ENCODE measurements at places on chromosomes 6 and 20.

DNA sequence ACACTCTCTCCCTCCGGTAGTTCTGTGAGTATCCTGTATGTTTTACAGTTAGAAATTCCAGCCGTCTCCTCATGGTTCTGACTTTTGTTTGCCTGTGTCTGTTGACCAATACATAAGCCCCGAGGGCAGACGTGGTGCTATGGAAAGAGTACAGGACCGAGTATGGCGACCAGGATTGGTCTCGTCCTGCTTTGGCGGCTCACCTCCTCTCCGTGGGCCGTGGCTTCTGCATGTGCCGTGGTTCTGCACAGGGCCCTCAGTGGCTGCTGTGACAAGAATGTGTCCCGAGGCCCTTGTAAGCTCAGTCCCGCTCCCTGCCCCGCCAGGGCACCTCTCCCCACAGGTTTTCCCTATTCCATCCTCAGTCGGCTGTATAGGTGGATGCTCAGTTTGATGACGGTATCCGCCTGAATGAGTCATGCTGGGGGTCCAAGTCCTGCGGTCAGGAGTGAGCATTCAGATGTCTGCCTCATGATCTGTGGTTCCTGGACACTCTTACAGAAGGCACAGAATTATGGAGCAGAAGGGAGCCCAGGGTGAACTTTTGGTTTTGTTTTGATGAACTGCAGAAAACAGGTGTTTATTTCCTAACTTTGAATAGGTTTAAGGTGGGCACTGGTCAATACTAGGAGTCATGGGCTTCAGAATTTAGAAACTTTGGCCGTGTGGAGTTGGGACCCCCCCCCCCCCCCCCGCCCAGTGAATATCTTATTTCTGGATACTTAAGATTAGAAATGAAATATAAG lies 1.2 kb downstream of the ARFGAP1 start:
- DNase-seq, result no peak

DNA sequence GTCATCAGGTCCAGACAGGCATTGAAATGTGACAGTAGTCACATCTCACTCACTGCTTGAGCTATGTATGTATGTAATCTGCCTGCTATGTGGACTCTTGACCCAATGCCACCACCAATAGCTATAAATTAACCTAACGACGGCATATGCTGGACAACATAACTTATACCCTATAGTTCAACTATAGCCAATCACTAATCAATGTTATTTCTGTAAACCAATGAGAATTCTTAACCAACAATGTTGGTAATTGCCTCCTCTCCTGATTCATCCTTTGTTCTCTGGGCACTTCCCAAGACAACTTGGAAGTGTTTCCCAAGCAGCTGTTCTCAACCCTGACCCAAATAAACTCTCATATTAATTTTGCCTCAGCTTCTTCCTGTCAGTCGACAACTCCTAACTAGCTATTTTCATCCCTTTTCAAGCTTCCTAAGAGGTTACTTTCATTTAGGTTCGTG lies 24.1 kb upstream of the SERPINB1 start:
- DNase-seq, result no peak

DNA sequence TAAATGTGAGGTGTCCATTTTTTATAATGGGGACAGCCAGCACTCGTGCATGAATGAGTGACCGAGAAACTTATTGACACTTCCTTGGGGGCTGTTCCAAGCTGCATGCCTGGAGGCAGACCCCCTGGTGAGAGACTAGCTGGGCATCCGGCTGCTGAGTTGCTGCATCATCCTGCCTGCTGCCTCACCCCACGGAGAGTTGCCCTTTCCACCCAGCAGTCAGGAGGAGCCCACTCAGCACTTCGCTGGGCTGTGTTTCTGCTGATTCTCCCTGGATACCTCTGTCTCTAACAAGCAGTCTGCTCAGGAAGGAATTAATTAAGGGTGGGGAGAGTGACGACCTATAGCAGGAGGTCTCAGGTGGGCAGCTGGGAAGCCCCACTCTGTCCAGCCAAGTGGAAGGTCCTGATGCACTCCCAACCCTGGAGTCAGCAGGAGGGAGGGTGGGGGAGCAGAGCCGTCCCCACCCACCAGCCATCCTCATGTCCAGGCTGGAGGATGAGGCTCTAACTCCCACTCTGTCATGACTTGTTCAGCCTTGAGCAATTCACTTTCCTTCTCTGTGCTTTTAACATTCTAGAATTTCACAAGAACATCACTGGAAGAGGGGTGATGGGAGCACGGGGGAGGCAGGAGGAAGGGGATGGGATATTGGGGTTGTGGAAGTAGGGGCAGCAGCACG lies 177.3 kb downstream of the LRFN2 start:
- no peak for DNase-seq

DNA sequence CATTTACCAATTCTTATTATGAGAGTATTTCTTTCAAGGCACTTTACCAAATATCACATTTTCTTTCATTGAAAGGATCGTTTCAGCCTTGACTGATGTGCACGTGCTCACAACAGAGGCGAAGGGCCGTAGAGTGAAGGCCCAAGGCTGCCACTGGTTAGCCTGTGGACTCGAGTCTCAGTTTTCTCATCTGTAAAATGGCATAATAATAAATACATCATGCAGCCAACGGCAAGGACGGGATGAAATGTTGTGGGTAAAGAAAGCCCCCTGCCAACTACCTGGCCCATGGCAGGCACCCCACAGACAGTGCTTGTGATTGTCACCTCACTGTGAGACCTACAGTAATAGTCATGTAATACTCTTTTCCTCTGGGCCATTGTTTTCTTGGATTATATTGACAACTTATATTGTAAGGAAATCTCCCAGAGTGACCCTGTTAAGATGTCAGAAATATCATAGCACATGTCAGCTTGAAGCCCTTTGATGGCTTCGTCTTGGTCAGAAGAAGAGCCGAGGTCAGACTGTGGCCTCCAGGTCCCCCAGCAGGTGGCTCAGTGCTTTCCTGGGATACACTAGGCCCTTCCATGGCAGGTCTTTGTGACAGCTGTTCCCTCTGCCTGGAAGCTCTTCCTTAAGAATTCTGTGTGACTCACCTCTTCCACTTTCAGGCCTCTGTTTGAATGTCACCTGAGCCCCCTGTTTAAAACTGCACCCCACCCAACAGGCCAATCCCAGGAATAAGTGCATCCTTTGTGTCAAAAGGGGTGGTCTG lies 36.3 kb downstream of the FAM50B start:
- no peak for DNase-seq

DNA sequence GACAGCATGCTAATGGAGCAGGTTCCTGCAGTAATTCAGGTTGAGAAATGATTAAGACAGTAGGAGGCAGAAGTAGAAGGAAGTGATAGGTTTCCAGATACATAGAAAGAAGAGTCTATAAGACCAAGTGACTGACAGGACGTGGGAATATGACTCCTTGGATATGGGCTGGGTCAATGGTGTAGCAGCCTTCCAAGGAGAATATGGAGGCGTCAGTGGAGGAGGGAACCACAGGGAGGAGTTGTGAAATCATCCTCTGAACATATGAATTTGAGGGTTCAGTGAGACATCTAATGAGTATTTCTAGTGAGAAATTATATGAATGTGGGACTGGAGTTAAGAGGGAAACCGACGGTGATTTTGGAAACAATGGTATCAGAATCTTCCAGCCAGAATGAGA lies 43.3 kb downstream of the NUDT3 start:
- DNase-seq, result no peak

DNA sequence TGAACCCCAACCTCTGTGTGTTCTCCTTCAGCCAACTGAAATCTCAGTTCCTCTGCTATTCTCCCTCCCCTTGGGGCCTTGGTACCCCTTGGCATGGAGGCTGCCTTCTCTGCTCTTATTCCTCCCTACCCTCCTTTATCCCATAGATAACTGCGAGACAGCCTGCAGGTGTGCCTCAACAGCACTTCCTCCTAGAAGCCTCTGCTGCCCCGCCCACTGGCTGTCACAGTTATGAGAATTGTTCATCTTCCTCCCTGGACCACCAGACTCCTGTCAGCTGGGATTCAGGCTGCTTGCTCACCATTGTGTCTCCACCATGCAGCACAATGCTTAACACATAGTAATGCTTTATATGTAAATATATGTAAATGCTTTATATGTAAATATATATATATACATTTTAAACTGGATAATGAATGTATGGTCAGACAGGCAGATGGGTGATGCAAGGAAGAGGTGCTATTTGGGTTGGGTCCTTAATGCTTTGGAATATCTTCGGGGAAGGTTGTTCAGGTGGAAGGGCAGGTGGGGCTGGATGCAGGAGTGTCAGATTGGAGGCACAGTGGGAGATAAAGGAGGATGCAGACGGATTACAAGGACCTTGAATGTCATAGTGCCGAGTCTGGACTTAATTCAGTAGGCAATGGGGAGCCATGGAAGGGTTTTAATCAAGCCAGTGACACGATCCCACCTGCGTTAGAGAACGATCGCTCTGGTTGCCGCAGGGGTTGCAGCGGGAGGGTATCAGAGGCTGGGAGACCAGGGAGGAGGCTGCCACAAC lies 4.9 kb downstream of the CDH22 start:
- DNase-seq, result no peak

- DNase-seq, result no peak
Measured at GRCh38 chr6:141359953-141360352, 772.8 kb upstream of the GJE1 start.

- DNase-seq, result no peak
Measured at GRCh38 chr20:10625641-10626040, 48.2 kb downstream of the JAG1 start.

DNA sequence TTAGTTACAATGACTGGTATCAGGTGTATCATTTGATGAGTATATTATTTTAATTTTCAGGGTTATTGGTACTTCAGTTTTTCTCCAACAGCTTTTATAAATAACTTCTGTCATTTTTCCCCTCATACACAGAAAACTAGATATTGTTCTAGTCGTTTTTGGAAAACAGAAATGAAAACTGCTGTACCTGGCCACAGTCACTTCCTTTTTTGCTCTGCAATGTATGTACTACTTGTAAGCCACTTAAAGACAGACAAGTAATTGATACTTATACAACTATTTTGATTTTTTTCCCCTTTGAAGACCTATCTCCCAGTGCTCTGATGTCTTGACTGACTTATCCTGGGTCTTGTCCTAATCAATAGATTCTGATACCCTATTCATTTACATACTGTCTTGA lies 218.6 kb upstream of the RUNX2 start:
- DNase-seq, result no peak

DNA sequence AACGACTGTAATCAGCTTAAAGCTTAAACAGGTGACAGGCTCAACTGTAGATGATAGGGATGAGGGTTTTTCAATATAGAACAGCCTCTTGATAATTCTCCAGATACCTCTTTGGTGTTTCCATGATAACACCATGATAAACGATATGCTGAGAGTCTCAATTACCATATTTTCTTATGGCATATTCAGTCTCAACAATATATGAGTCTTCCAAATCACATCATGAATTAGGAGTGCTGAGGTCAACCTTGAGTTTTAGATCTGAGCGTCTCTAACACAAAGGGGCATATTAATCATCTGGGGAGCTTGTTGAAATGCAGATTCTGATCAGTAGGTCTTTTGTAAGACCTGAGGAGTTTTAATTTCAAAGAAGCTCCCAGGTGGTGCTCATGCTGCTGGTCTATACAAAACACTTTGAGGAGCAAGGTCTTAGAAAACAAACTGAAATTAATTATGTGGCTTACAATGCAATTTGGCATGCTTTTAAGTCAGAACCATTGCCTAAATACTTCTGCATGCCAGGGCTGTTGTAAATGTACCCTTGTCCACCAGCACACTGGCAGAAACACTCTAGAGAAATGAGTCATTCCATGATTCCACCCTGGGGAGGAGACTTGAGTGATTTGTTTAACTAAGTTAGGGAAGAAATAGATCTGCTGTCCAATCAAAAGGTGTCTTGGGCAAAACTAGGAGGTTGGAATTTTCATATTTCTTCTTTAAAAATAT lies 49.6 kb downstream of the PTCHD4 start:
- DNase-seq, result no peak

DNA sequence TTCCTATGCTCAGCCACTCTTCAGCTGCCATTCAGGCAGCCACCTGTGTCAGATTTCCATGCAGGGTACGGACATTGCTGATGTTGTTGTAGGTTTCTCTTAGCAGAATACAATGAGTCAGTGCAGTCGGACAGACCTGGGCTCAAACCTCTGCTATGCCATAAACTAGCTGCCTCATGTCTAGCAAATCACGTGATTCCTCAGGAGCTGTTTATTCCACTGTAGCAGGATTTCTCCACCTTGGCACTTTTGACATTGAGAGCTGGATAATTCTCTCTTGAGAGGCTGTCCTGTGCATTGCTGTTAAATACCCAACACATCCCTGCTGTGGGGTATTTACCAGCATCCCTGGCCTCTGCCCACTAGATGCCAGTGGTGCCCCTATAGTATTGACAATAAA lies 413.8 kb upstream of the CDH4 start:
- DNase-seq, result no peak

DNA sequence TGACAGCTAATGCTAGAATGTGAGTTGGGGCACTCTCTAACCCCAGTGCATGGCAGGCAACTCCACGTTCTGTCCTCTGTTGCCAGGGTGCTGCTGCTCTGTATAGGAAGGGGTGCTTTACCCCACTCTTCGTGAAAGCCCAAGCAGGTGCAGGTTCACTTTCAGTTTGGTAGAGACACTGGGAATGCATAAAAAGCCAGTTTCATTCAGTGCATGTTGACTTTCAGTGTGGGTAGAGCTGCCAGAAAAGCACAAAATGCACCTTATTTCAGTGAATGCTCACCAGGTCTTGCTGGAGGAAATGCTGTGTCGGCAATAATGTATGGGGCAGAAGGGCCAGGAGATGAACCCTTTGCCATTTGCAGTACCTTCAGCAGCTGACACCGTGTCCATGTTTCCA lies 62.1 kb upstream of the ADGRB3 start:
- DNase-seq, result no peak

- DNase-seq, result no peak
Measured at GRCh38 chr20:1904135-1904534, 8.9 kb downstream of the SIRPA start.

GRCh38 chr20:11249683-11250082 lies 575.9 kb upstream of the JAG1 start:
- no peak for DNase-seq

DNA sequence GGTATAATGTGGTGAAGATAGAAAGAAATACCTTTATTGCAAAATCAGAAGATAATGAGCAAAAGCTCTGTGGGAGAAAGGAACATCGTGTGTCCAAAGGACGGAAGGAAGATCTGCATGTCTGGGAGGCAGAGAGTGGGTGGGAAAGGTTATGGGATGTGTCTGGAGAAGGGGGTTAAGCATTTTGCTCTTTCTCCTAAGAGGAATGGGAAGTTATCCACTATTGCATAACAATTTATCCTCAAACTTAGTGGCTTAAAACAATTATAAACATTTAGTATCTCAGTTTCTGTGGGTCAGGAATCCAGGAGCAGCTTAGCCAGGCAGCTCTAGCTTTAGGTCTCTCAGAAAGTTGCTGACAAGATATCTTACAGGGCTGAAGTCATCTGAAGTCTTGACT lies 229.1 kb upstream of the CITED2 start:
- no peak for DNase-seq

- no peak for DNase-seq
Measured at GRCh38 chr20:10012464-10012863, 22.3 kb upstream of the ANKEF1 start.

Measured in stimulated activated naive CD4-positive, alpha-beta T cell treated with Interleukin-2 at 50 U/mL for 16 hours (primary cell).